Fibroblast of villous mesenchyme (primary cell): ENCODE measurements at places on chromosomes 1 and 21. TPM values are rescaled to one million over a fixed set of nuclear protein-coding genes. Genes with fewer than 3 reads are reported as not detected.

DNA sequence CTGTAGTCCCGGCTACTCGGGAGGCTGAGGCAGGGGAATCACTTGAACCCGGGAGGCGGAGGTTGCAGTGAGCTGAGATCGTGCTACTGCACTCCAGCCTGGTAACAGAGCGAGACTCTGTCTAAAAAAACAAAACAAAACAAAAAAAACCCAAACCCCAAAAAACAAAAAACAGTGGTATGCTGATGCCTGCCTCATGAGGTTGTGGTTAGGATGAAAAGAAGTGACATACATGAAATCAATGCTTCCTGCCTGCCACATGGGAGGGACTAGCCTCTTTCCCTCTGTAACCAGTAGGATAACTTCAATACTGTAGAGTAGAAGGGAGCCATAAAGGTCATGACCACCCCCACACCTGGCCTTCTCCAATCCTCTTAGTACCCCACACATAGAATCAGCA lies 55.2 kb downstream of the TENT5C start:
- DNase-seq: no peak

DNA sequence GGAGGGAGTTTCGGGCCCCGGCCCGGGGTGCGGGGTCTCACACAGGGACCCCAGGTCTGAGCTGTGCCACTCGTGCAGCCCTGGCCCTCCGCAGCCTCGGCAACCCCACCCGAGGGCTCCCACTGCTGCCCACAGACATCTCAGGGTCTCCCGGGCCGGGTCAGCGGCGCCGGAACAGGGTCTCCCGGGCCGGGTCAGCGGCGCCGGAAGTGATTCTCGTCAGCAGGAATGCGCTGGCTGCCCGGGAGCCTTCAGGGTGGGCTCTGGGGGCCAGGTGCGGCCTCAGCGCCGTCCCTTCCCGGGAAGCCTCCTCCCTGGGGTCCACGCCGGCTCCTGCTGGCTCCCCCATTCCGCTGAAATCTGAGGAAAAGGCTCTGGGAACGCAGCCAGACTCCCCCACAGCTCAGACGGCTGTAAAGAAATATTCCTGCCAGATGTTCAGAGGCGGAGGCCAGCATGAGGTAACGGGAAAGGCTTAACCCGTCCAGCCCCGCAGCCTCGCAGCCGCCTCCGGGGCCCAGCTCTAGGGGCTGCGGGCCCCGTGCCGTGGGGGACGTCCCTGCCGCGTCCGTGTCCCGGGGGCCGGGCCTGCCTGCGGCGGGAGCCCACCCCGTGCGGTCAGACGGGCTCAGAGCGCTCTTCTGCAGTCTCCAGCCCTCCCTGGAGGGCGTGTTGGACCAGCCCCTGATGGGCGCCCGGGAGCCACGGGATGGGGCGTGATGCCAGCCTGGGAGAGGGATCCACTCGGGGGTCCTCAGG lies 8.7 kb upstream of the COL6A1 start:
- peak; percentile 96 for DNase-seq

DNA sequence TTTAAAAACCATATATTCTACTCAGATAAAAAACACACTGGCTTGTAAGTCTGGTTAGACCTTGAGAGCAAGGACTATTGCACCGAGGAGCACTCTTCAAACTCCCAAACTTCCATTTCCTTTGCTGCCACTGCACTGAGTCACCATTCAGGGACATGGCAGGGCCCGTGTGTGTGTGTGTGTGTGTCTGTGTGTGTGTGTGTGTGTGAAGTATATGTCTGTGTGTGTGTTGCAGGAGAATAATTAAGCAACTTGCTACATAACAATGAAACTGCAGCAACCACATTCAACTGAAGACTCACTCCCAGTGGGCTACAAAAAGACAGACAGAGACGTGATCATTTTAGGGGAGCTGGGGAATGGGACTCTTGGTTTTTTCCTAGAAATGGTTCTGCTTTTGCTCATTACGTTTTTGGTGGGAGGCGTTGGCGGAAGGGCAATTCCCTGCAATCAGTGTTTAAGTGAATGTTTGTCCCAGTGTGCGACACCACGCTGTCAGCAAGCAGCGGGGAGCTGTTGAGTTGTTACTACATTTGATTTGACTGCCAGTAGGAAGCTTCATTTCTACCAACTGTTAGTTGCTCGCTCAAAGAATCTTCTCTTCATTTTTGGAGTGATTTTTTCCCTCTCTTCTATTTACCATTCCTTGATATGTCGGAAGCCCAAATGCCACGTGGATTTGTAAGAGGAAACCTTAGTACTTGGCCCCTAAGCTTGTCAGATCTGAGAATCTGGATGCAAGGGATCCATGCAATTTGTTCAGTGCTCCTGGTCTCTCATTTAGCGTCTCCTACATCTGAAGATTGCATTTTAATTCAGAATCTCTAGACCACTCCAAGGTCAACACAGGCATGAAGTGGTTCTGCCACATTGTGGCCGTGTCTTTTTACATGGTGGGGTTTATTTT lies 36.1 kb downstream of the ESRRG start:
- DNase-seq: no peak

- DNase-seq: no peak
Observed at GRCh38 chr1:227321035-227321434, 2.7 kb upstream of the CDC42BPA start.

DNA sequence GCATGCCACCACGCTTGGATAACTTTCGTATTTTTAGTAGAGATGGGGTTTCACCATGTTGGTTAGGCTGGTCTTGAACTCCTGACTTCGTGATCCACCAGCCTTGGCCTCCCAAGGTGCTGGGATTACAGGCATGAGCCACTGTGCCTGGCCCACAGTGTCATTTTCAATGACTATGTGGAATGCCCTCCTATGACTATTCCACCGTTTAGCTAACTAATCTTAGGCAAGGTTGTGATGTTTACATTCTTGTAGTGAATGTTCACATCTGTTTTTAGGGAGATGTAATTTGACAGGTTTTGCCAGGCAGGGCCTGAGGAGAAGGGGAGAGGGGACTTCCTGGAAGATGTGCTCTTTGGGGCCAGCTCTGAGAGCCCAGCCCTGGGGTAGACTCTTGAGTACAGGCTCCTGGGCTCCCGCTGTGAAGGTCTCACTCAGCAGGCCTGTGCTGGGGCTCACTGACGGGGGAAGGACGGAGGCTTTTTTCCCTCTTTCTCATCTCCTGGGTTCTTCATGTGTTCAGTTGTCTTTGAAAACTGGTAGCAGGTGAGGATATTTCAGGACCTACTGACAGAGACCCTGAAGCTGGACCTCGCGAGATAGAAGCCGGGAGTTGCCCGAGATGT lies 13.2 kb downstream of the COQ8A start:
- peak; percentile 29 for DNase-seq

The FMO2 gene
- 0.97 and 1.7 TPM in 2 replicates for total RNA-seq

DNA sequence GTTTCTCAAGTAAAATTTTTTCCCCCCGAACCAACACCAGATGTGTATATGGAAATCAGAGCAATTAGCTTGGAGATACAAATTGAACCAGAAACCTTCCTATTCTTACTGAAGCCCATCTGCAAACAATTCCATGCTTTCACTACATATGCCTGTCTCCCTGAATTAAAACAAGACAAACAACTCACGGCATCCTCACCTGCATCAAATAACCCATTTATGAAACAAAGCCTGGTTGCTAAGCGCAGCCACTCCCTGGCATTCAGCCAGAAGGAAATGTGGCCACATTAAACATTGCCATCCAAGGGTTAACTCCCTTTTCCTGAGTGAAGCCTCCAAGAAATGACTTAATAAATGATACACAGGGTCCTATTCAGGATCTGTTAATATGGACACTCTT lies 55.3 kb downstream of the APP start:
- DNase-seq: no peak

The KLHDC8A gene
- not detected in 2 replicates for total RNA-seq
